ENCODE measurements at places on chromosomes 13 and 19.

GRCh38 chr19:53132141-53132991 is at the start of gene ZNF415:
Gene ZNF415 (minus strand): TSS chr19:53132910. CDS start chr19:53122676, 10,234 bp downstream.
- DNase-seq = no peak

DNA sequence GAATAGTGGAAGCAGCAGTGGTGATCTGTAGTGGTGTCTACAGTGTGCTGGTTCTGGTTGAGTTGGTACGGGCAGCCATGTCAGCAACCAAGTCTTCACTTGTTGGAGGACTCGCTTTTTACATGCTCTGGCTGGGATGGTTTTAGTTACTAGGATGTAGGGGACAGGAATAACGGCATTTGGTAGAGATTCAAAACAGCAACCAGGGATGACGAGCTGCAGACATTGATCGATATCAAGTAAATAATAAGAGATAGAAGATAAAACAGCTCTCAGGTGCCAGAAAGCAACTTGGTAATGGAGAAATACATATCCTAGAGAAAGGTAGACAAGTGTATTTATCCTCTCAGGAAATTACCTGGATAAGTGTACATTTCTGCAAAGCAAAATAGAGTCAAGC is 84.3 kb downstream of the PCCA start:
- DNase-seq = no peak

DNA sequence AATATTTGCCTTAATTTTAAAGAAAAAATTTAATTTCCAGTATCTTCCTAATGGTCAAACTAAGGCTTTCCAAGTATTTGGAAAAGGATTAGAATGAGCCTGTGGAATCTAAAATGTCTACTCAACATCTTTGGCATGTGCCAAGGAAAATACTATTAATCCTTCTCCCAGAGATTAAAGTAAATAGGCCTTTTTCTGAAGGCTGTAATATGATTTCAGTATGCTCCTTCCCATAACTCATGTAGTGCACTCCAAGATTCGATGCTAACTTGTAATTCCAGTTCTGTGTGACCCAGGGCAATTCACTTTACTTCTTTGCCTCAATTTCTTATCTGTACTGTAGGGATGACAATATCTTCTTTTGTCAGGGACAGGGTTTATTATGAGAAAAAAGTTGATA is 196.9 kb downstream of the ZIC5 start:
- no peak for DNase-seq

DNA sequence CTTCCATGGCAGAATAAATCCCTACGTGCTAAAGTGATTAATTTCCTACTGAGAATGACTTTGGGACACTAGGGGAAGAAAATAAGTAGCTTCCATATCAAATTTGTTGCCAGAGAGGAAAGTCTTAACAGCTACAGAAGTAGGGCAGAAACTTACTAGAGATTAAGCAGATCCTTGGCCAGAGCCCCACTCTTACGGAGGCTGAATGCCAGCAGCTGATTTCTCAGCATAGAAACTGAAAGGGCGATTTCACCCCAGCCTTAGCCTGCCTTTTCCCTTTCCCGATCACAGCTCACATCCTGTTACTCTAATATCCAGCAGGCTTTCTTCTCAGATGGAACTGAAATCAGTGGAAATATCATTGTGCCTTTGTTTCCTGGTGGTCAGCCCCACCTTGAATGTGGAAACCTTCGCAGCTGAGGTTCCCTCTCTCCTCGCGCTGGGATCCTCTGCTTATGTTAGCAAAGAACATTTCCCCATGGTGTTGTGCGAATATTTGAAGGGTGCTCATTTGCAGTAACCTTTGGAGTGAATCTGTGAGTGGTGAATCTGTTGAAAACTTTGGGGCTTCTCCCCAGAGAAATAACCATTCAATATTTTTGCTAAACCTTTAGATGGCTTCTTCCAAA is 8.4 kb downstream of the FAM124A start:
- DNase-seq = peak; percentile 39

DNA sequence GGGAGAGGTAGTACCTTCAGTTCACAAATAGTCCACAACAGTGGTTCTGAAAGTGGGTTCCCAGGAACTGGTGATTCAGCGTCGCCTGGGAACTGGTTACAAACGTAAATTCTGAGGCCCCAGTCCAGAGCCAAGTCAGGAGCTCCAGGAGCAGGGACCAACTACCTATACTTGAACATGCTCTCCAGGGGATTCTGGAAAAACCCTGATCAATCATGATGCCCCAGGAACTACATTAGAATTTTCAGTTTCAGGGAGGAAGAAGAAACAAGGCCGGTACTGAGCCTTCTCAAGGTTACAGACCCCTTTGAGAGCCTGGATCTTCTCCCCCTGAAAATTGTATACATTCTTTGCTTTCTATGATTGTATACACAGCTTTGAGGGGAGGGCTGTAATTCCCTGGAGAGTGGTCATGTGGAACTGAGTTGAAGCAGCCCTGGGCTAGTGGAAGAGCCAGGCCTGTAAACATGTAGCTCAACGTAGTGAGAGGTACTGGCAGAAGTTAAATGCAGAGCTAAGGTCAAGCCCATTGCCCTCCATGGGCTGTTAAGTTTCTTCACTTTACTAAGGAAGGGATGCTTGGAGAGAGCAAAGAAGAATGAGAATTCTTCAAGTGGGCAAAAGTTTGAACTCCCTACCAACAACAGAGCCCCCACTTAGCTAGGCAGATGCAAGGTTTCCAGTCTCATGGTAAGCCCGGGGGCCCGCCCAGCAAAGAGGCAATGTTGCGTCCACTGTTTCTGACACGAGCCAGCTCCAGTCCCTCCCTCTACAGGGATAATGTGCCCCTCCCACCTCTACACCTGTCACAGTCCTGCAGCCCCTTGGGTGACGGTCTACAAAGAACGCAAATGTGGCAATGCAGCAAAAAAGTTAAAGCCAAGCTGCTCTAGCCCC is 17.0 kb downstream of the DOCK9 start:
- no peak for DNase-seq

- no peak for DNase-seq
Observed at GRCh38 chr13:26923824-26924605, 163.4 kb upstream of the GPR12 start.

DNA sequence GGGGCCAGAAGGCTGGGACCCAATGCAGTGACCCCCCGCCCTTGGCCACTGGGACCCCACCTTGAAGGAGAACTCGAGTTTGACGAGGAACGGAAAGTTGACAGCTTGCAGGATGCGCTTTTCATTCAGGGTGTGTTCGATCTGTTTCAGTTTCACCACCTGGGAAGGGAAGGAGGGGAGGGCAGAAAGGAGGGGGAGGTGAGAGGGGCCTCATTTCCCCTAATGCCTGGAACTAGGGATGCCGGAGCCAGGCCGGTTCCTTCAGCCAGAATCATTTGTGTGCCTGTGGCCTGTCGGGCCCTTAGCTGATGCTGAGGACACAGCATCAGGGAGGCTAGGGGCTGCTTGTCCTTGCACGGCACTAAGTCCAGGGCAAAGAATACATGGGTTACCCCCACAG is 12.2 kb upstream of the SAMD1 start:
- no peak for DNase-seq

DNA sequence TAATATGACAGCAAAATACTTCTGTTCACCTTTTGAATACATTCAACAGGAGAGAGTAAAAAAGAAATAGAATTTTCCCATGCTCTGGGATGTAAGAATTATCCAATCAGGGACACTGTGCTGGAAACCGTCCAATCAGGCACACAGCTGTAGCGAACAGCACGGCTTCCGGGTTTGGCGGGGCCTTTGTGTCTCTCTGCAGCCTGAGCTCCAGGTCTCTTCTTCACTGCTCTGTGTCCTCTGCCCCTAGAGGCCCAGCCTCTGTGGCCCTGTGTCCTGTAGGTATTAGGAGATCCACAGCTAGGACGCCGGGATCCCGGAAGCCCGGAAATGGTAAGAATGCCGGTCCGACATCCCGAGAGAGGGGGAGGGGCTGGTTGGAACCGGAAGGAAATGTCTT is 92.7 kb downstream of the ZNF737 start:
- no peak for DNase-seq

DNA sequence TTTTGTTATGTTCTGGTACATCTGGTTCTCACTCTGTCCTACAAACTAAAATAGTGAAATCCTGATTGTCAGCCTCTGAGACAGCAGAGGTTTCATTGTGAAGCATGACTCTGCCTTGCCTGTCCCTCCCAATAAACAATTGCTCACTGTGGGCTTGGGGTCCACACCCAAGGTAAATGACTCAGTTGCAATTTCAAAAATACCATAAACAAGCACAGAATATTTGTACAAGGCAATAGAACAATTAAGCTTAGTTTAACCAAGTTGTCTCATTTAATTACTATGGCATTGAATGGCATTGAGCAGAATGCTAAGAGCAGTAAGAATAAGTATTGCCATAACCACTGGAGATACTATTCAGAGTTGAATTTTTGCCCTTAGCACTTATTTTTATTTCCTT is 353.6 kb downstream of the SPRY2 start:
- DNase-seq = no peak

DNA sequence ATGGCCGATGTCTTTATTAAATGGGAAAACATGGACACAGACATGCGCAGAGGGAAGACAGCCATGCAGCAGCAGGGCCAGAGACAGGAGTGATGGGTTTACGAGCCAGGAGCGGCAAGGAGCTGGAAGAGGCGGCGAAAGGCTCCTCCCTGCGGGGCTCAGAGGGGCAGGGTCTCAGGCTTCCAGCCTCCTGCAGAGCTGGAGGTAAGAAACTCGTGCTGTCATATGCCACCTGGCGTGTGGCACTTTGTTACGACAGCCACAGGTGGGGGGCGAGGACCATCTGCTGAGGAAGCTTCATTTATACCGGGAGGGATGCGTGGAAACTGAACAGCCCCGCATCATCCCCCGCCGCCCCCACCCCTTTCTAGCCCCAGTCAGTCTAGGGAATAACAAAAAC is 52.0 kb upstream of the SPACA7 start:
- DNase-seq = no peak

DNA sequence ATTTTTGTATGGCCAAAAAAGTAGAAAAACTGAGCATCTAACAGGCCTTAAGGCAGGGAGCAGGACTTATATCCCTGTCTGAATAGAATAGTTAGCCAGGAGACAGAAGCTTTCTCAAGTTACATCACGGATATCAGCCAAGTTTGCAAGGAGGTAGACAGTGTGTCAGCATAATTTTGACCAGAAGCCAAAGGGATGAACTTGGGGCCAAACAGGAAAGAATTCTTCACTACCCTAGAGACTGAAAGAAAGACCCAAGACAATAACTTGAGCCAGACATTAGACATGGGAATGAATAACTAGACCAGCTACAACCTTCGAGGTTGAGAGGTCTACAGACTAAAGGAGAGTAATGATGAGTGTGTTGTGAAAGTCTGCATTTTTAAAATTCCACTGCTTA is 48.1 kb upstream of the PCDH9 start:
- no peak for DNase-seq

DNA sequence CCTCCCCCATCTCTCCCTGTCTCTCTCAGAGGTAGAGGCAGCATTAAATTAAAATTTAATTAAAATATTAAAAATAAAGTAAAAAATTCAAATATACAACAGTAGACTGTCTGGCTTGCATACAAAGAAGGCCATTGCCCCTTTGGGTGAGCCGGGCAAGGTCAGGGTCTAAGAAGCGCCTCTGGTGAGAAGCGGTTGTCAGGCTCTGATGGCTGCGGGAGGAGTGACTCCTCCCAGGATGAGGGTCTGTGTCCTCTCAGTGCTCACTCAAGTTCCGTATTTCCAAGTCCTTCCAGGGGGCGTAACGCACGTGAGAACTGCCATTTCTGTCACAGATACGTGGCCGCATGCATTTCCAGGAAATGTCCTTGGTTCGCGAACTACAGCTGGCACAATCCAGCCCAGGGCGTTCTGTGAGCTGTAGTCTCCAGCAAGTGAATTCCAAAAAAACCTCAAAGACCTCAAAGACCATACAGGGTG is 737 bp upstream of the ZNF181 start:
- DNase-seq = no peak

GRCh38 chr13:41455725-41456419 is 1.5 kb upstream of the RGCC start:
- no peak for DNase-seq

DNA sequence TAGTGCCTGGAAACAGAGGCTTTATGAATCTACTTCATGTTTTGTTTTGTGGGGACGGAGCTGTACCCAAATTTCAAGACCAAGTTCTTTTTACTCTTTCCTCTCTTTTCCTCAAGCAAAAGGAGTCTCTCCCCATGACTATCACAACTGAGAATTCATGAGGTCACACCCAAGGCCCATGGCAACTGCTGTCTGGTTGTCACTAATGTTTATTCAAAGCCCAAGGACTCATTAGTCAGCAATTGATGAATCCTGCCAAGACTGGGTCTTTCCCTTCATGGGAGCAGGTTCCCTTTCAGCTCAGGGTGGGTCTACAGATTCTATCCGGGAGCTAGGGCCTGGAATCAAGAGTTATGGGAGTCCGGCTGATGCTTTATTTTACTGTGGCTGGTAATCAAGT is 441.5 kb upstream of the PCDH20 start:
- no peak for DNase-seq

DNA sequence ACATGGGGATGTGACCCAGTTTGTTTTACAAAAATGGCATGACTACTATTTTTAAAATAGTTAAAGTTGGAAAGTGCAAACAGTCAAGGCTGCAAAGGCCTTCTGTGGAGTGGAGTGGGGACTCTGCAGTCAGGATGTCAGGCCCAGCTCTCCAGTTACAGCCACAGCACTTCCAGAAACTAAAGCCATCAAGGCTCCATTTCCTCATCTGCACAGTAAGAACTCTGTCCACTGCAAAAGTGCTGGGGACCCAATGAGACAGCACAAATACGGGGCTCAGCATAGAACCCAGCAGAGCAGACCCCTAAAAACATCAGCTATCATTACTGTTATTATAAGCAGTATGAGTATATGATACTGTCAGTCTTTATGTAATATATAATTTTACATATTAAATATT is 73.6 kb downstream of the SACS start:
- DNase-seq = no peak

DNA sequence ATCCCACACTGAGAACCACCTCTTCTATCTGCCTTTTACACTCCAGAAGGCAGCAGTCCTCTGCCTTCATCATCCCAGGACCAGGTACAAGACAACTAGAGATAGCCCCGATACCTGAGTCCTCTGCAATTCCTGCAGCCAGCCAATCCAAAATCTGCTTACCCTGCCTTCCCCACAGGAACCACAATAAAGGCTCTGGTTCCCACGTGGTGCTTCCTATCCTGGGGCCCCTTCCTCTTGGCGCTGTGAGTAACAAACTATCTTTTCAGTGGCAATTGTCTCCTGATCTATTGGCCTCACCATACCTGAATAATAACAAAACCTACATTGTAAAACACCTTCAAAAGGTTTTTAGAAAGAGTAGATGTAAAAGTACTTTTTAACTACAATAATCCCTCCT is 63.1 kb downstream of the ZDHHC20 start:
- no peak for DNase-seq

Measured in kidney capillary endothelial cell (primary cell).